ENCODE measurements at places on chromosomes 7 and 10.

GRCh38 chr10:33661580-33662336, 327.3 kb upstream of the NRP1 start:
- DNase-seq, result no peak

DNA sequence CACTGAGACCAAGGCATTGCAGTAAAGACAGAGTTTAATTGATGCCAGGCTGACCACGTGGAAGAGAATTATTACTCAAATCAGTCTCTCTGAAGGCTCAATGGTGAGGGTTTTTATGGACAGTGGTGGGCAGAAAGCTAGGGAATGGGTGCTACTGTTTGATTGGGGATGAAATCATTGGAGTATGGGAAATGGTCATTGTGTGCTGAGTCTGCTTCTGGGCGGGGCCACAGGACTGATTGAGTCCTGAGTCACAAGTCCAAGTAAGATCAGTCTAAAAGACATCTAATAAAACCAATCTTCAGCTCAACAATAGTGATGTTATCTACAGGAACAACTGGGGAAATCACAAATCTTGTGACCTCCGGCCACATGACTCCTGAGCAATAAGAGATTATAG, 868.4 kb downstream of the SORCS3 start:
- no peak for DNase-seq

DNA sequence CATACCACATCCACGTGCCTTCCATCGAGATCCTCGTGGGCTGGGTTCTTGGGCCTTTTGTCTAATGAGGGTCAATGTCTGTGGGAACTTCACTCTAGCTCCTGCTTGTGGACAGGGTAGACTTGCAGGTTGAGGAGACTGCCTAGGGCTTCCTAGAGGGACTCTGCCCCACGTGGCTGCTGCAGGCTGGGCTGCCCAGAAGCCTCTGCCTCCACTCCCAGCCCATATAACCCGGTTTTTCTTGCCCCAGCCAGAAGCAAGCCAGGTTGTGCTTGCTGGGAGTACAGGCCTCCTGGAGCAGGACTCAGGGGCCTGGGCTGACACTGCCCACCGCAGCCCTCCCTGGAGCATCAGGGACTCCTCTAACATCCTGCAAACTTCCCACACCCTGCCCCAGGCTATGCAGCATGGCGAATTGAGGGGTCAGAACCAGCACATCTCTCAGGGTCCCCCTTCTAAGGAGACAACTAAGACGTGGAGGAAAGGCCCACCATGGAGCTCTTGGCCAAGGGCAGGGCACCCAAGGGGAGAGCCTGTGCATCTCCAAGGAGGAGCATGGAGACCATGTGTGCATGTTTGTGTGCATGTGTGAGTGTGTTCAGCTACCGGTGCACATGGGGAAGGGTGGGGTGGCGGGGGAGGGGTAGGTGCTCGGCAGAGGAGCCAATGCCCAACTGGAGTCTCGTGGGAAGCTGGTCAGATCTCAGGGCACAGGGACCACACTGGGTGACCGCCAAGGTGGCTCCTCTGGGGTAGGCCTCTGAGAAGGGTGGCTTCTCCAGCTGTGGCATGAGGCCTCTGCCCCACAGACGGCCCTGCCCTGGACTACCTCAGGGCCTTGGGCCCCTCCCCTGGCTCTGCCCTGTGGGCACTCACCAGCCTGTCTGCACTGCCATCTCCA, 62.6 kb downstream of the RASGEF1A start:
- no peak for DNase-seq

- DNase-seq, result peak; percentile 6
Measured at GRCh38 chr7:56105508-56105907, 768 bp downstream of the CHCHD2 start.

- no peak for DNase-seq
Measured at GRCh38 chr7:19284596-19285300, 139.5 kb upstream of the FERD3L start.

DNA sequence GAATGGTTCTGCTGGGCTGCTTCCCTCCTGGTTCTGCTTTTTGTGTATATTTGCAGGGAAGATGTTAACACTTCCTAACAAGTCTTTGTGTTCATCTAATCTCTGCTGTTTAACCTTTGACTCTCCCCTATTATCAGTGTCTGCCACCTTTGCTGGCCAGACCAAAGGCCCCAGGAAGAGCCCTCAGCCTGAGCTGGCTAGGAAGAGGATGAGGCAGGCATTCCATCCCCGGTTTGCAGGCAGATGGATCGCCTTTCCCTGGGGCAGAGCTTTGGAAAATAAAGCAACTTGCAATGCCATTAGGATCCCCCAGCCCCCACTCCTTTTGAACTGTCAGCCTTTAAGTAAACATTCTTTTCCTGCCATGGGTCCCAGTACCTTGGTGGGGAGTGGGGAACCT, 19.0 kb downstream of the DPCD start:
- DNase-seq, result no peak

- DNase-seq, result no peak
Measured at GRCh38 chr10:18418541-18419215, 232.7 kb downstream of the NSUN6 start.

GRCh38 chr10:31757831-31758230, 170.8 kb downstream of the ARHGAP12 start:
- DNase-seq, result no peak

DNA sequence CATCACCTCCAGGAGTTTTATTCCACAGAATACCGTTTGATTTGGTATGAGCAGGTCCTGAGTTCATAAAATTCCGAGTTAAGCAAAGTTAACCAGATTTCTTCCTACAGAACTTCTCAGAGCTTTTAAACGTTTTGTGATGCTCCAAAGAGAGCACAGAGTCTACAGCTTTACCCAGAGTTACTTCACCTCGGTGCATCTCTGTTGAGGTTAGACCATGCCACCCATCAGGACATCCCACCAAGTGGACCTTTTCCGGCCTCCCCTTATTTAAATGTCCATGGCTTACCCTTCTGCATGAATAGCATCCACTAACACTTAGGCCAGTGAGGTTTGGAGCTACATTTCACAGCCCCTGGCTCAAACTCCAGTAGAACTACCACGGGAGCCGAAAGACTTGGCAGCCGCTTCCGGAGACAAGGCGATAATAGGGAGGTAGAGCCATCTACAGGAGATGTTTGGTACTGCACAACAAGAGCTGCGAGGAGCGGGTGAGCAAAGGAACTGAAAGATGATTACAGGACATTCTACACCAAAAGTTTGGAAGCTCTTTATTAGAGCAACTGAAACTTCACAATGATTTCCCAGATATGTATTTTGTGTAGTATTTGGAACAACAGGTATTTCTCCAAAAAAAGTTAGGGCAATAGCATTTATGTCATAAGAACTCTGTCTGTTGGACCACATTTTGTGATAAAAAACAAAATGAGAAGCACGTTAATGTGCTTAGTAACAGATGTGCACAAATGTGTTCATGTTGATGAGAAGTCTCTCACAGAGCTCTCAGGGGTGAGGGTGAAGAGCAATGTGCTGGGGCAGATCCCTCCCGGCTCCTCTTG, 174.7 kb downstream of the HERPUD2 start:
- DNase-seq, result no peak

DNA sequence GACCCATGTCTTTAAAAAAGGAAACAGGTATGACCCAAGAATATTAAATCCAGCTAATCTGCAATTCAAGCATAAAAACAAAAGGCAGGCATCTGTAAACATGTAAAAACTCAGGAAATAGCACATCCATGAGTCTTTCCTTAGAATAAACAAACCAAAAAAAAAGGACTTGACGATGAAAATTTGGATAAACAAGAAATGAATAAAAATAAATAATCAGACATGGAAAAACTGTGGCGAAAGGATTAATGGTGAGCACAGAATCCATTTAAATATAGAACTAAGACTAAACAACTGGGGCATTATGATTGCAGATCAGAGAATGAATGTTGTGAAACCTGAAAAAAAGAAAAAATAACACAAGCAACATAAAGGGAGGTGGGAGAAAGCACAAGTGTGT, 170.1 kb downstream of the DOCK4 start:
- DNase-seq, result no peak

DNA sequence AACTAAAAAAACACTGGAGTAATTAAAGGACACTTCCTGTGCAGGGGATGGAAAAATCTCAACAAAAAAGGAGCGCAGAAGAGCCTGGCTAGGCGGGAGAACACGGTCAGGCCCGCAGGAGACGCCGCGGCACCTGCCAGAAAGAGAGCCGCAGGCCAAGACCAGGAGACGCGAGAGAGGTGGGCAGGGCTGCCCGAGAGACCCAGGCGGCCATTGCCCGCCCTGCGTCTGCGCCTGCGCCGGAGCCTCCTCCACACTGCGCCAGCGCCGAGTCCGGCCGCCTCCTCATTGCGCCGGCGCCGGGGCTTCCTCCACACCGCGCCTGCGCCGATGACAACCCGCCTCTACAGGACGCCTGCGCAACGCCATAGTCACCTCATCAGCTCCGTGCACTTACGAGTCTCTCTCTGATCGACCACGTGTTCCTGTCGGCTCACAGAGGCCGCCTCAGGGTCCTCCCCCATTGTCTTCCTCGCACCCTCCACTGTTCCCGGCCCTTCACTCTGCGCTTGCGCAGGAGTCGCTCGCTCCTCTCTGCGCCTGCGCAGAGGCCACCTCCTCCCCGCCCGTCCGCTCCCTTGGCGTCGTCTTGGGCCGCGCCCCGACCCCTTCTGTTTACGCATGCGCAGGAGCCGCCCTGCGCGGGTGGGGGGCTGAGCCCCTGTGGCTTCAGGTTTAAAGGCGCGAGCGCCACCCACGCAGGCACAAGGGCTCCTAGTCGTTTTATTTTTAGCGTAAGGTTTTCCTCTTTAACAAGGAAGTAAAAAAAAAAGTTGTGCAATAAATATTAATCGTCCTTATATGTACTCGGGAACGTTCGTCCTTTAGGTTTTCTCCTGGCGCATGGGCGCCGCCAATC, 43.2 kb upstream of the FAM20C start:
- DNase-seq, result peak; percentile 96

GRCh38 chr10:103276896-103277712, at the start of gene INA:
INA (plus strand) TSS chr10:103277138; CDS start chr10:103277212, 74 bp downstream.
- no peak for DNase-seq

GRCh38 chr10:88038268-88038667, 174.8 kb downstream of the PTEN start:
- DNase-seq, result no peak

DNA sequence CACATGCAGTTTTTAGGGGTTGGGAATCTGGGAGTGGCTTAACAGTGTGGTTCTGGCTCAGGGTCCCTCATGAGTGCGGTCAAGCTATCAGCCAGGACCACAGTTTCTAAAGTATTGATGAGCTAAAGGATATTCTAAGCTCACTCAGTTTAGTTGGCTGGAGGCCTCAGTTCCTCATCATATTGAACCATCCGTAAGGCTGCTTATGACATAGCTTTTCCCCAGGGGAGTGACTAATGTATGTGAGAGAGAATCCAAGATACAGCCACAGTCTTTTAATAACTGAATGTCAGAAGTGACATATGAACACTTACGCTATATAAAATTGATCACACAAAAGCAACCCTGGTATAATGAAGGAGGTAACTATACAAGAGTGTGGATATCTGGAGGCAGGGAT, 245.3 kb downstream of the POLR1F start:
- DNase-seq, result no peak

DNA sequence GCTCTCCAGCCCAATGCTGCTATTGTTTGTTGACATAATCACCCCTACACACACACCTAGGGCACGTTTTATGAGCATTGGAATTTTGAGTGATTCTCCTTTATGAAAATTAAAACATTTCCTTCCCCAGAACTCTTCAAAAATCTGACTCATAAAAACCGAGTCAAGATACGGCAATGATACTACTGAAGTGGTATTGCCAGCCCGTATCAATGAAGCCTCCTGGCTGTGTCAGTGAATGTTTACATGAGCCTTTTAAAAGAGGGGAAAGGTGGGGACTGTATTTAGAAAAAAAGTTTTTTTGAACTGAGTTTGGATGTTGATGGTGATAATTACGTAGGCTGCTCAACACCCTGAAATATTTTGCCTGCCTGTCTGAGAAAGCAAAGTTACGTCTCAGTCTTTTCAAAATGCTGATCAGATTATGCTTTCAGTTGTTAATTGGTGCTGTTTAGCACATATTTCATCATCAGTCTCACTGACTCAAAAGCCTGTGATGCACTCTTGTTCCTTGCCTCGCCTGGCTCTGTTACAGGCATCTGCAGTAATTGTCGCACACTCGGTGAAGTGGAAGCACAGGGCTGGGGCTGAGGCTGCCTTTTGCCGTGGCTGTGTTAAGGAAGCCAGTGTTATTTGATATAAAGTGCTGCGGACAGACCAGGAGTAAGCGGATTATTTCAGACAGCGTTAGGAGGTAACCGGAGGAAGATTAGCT, 157.4 kb upstream of the TCF7L2 start:
- no peak for DNase-seq

DNA sequence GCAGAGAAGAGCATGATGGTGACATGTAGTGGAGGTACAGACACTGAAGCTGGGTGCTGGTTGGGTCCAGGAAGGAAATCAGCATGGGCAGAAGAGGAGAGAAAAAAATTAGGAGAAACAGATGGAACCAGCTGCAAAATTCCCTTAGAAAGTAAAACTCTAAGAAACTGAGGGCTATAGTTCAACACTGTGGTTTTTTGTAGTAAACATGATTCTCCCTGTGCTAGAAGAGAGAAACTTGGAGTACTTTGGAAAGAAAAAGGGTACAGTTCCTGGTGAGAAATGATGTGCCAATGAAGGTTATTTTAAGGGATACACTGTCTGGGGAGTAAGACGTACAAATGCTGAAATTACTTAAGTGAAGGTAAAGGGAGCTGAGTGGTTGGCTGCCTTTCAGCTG, 181.5 kb upstream of the HPS1 start:
- no peak for DNase-seq

GRCh38 chr7:44451123-44451522, 39.3 kb downstream of the NUDCD3 start:
- no peak for DNase-seq

DNA sequence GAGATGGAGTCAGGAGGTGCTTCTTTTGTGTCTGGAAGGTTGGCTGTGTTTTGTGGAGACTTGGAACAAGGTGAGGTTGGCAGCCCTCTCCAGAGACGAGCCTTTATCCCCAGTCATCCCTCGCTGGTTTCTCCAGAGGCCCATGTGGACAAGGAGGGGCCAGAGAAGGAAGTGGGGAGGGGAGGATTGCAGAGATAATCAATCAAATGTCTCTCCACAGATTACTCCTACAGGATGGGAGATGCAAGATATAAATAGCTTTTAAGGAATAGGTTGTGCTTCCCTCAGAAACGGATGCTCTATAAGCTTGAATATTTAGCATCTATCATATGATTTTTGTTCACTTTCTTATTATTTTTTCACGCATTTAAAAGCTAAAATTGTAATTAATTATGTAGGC, 70.4 kb upstream of the VWDE start:
- DNase-seq, result no peak

DNA sequence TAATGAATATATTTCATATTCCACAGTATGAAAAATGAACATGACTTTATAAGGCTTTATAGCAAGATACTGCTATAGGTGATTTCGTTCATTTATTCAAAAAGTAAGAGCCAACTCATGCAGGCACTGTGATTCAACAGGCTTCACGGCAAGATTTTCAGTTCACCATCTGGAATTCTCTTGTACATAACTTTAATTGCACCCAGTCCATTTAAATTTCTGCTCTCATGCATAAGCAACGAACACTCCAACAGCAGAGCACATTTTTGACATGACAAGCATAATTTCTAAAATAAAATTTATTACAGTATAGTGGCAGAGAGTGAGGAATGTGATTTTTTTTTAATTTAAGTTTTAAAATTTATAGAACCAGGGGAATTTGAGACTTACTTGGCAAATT, 436.1 kb downstream of the PHTF2 start:
- DNase-seq, result no peak

Measured in T-helper 22 cell (primary cell).